ENCODE measurements at places on chromosomes 7 and 10.

GRCh38 chr10:80090121-80090520 is 11.7 kb downstream of the TMEM254 start:
- DNase-seq: no peak

DNA sequence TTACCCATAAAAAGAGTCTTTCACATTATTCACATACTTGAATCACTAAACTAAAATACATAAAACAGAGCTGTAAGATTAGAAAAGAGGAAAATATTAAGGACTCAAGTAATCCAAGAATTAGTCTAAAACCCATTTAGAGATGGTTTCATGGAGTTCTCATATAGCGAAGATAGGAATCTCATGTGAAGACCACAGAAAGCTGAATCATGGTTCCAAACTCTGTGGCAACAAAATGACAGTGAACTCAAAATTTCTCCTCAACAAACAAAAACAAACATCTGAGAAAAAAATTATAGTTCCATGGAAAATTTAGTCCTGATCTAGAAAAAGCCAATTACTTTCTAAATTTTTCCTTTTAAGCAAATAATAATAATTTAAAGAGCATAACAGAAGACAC is 34.6 kb downstream of the BAZ1B start:
- no peak for DNase-seq

DNA sequence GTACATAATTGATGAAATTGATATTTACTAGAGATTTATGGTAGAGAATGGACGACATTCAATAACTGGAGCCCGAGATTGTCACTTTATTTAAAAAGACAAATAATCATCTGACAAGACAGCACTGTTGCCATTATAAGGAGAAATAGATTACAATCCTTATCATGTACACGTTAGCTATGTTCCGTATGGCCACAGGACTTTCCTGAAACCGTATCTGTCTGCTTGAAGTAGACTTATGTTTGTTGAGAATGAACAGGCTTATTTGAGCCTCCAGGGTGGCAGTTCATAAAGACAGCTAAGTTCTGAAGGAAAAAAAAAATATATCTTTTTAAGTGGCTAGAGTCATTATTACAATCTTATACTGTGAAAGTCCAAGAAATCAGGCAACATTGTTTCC is 317.2 kb downstream of the BICC1 start:
- DNase-seq: no peak

- DNase-seq: peak; percentile 71
Observed at GRCh38 chr10:125060826-125061556, 99.4 kb downstream of the CTBP2 start.

DNA sequence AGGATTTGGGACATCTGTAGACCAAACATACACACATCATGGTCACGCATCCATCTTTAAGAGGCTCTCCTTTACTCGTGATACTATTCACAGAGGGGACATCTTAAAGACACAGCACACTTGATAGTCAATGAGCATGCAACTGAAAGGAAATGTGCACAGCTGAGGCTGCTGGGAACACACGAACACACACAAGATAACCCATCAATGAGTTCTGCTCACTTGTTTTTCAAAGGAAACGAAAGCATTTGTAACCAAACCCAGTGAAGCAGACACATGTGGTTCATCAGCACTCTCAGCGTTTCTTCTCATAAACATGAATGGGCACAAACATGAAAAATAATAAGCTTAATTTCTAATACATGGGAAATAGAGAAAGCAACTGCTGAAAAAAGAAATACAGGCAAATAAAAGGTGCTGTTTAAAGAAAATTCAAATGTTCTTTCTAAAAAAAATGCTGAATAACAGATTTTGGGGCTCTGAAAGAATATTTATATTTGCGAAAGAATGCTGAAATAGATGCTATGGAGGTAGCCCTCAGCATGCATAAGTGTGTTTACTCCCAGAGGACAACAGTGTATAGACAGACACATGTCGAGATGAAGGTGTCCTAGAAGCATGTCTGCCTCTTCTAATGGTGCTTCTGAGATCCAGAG is 59.7 kb upstream of the LAMB4 start:
- no peak for DNase-seq

- no peak for DNase-seq
Observed at GRCh38 chr7:112940314-112940732, 146.3 kb downstream of the GPR85 start.

DNA sequence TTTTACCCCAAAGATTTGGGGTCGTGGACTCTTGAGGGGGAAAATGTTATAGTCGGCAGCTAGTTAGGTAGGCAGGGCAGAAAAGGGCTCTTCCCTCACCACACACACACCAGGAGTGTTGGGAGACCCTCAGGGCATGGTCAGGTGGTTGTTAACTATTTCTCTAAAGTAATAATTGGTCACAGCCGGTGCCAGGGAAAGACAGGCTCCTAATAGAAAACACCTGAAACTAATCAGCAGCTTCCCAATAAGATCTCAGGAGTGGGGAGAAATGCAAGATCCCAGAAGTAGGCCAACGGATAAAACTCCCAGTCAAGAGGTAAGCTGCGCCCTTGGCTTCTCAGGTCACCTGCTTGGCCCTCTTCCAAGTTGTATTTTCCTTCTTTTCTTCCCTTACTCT is 213.1 kb downstream of the PHTF2 start:
- no peak for DNase-seq

DNA sequence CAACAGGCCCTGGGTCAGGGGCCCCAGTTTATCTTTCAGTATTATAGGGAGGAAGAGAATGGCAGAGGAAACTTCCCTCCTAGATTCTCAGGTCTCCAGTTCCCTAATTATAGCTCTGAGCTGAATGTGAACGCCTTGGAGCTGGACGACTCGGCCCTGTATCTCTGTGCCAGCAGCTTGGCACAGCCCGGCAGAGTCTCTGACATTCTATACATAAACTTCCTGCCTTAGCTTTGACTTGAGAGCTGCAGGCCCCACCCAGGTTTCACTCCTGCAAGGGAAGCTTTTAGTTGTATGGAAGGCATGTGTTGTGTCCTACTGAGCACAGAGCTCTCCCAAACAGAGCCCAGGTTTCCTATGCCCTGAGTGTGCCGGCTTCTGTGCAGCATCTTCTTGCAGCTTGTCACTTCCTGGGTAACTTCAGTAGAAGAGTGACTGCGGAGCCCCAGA is 205.6 kb upstream of the PRSS58 start:
- DNase-seq: no peak

GRCh38 chr10:59702347-59702746 is 7.3 kb downstream of the SLC16A9 start:
- no peak for DNase-seq

- no peak for DNase-seq
Observed at GRCh38 chr10:81101062-81101461, 563.4 kb downstream of the SH2D4B start.

GRCh38 chr10:111030042-111030750 is 46.6 kb upstream of the ADRA2A start:
- DNase-seq: no peak

- peak; percentile 19 for DNase-seq
Observed at GRCh38 chr7:111486472-111487142, 75.7 kb downstream of the IMMP2L start.

DNA sequence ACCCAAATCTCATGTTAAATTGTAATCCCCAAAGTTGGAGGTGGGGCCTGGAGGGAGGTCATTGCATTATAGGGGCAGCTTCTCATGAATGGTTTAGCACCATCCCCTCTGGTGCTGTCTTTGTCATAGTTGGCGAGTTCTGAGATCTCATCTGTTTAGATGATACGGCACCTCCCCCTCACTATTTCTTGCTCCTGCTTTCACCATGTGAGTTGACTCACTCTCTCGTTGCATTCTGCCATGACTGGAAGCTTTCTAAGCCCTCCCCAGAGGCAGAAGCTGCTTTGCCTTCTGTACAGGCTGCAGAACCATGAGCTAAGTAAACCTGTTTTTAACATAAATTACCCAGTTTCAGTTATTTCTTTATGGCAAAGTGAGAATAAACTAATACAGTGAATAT is 18.9 kb upstream of the ZNF138 start:
- no peak for DNase-seq

DNA sequence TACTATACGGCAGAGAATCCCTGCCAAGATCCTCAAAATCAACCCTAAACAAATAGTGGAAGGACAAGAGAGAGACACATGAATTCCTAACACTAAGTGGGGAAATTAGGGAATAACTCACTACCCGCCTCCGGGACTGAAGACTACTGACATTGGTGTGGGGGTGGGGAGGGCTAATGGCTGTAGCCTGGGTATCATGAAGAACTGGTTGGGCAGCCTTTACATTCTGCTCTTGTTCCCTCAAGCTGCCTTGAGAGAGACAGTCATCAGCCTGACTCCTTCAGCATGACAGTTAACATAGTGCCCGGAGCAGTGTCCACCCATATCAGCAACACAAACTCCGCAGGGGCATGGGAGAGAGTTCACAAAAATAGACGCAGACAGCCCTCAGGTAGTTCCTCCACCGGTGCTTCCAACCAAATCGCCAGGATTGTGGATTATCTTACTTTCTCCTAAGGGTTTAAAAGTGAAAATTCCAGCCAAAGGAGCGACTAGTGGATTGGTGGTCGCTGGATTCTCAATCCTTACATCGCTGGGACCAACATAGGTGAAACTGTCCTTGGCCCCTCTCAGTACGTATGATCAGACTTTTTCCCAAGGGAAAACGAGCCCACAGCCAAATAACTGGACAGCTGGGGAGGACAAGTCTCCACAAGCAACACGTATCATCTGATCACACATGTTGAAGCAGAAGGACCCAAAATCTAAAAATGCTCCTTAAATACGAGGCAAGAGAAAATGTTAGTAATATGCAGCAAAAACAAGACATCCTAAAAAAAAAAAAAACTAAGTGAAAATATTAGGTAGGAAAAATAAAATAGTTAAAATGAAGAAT is 22.6 kb downstream of the TMEM254 start:
- no peak for DNase-seq

DNA sequence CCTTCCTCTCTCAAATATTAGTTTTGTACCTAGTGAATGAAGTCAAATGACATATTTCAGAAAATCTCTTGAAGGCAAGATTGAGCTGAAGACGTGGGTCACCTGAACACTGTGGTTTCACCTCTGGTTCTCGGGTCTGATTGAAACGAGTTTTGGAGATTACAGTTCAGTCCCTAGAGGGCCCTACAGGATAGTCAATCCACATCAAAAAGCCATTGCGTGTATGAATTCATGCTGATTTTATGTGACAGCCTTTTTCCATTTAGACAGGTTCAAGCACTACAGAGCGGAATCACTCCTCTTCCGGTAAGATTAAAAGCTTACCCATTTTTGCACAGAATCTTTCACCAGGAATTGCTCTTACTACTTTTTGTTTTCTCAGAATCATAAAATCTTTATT is 62.2 kb downstream of the VIM start:
- DNase-seq: no peak

GRCh38 chr7:7018290-7018689 is 164.1 kb upstream of the C1GALT1 start:
- DNase-seq: no peak

GRCh38 chr10:62866451-62866850 is 50.3 kb upstream of the EGR2 start:
- DNase-seq: no peak

DNA sequence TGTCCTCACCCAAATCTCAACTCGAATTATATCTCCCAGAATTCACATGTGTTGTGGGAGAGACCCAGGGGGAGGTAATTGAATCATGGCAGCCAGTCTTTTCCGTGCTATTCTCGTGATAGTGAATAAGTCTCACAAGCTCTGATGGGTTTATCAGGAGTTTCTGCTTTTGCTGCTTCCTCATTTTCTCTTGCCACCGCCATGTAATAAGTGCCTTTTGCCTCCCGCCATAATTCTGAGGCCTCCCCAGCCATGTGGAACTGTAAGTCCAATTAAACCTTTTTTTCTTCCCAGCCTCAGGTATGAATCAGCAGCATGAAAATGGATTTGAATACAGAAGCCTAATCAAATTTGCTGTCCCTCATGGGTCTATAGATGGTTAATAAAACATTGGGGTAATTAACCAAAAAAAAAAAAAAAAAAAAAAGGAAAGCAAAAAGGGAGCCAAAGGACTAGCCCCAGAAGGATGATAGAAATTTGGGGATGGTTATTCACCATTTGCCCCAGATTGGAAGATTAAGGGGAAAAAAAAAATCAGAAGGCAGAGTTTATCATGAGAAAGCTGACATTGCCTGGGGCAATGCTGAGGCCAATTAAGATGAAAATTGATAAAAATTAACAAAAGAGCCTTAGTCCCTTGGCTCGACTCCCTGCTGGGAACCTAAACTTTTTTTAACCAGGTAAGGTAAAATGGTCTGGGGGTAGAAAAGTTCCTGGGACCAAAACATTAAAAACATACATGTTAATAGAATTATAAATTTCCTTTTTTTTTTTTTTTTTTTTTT is 27.6 kb downstream of the AVL9 start:
- DNase-seq: no peak

DNA sequence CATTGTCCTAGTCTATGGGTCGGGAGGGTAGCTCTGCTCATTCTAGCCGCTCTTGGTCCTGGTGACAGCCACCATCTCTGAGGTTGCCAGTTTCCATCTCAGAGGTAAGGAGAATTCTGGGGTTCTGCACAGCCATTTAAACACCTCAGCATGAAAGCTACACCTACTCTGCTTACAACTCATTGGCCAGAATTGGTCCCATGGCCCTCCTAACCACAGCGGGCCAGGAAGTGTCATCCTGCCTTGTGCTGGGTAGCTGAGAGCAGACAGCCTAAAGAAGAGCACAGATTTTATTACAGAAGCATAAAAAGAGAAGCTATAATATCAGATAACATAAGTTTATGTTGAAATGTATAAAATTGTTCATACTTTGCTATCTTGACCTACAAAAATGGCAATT is 152.7 kb downstream of the HECW1 start:
- no peak for DNase-seq

DNA sequence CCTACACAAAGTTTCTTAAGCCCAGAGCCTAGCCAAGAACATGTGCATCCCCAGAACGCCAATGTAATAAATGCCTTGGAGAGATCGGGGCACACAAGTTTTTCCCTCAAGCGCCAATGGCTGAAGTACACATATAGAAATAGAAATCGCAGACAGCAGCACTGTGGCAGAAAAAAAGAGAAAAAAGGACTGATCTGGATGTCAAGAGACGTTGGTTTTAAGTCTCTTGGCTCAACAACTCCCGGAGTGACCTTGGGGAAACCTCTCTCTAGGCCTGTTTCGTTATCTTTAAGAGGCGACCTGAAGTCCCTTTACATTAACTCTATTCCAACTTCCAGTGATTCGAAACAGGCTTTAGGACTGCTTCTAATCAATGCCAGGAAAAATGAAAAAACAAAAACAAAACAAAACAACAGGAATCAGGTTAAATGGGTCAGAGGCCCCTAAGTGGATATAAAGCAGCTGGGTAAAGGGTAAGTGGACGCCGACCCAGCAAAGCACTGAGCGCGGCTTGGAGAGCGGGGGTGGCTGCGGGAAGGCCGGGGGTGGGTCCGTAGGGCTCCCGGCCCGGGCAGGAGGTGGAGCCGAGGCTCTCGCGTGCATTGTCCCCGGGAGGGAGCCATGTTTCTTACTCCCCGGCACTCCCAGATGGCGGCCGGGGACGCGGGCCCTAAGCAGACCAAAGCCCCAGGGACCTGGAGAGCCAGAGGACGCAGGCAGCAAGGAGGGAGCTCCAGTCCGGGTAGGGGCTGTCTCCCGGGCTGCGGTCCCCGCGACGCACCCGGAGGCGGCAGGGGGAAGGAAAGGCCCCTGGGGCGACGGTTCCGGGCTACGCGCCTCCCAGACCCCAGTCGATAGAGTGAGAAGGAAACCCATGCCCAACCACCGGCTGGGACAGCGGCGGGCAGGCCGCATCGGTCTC is 757 bp downstream of the EIF3A start:
- DNase-seq: peak; percentile 50

- DNase-seq: no peak
Observed at GRCh38 chr10:122257041-122257440, 14.1 kb upstream of the BTBD16 start.
